ENCODE measurements at places on chromosomes 3 and 15. TPM values are rescaled to one million over a fixed set of nuclear protein-coding genes. Genes with fewer than 3 reads are reported as not detected.

The AGBL1 gene
- total RNA-seq = 8.7 TPM

DNA sequence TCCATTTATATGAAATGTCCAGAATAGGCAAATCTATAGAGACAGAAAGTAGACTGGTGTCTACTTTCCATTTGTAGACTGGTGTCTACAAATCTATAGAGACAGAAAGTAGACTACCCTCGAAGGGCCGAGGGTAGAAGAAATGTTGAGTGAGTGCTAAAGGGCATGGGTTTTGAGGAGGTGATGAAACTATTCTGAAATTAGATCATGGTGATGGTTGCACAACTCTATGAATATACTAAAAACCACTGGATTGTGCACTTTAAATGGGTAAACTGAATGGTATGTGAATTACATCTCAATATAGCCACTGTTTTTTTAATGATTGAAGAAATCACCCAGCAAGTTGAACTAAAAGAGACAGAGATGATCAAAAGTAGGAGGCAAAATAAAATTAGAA is 27.9 kb downstream of the TP53BP1 start:
- no peak for DNase-seq

The ZNF662 gene
- 22.7 TPM for total RNA-seq

GRCh38 chr3:194277104-194277785 is 73.9 kb downstream of the CPN2 start:
- DNase-seq = peak; percentile 82

DNA sequence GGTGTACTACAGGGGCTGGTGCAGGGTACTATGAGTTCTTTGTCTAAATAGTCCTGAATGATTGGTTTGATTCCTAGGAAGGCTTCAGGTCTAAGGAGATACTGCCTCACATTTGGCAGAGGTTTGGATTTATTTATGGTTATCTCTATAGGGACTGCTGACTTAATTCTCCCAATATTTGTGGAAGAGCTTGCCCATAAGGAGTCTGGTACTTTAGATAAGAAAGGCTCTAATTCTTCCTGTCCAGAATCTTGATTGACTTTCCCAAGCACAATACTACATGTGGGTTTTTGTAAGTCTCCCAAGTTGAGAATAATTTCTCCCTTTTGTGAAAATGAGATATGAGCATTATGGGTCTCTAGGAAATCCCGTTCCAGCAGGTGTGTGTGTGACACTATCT is 36.7 kb upstream of the AP4E1 start:
- DNase-seq = no peak

GRCh38 chr3:141828487-141828886 is 48.0 kb upstream of the ATP1B3 start:
- DNase-seq = no peak

- peak; percentile 98 for DNase-seq
These were observed 489.8 kb upstream of the PROK2 start for GRCh38 chr3:72274493-72275330.

The MESP1 gene
- 3.1 TPM for total RNA-seq

DNA sequence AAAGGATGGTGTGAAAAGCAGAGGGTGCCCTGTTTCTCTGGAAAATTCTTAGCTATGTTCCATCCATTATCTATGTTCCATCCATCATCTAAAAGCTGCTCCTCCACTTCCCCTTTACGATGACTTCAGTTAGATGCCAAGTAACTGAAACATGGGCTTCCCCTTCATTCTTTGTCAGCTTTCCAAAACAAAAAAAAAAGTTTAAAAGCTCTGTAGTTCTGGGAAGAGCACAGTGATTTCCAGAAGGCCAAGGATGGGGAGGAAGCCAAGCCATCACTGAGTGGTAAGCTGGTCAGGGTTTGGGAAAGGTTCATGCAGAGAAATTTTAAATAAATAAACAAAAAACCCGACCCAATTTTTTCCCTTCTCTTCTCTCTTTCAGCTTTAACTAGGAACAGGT is 111.5 kb downstream of the CFAP44 start:
- no peak for DNase-seq

The GHRL gene
- 28.2 TPM for total RNA-seq

DNA sequence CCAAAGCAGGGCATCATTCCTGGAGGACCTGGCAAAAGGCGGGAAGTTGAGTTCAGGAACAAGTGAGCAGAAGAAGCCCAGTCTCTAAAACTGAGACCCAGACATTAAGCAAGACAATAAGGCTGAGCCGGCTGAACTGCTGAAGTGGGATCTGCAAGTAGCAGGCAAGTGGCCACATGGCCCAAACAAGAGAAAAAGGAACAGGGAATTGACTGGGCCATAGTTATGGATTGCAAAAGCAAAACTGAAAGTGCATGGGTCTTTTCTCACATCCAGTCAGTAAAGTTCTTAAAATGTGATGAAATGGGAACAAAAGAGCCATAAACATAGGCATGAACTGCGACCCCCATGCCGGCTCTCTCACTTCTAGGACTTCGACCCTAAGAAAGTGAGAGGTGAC is 101.2 kb downstream of the SCN11A start:
- no peak for DNase-seq

The ROPN1 gene
- total RNA-seq = not detected

The ZNF35 gene
- total RNA-seq = 8.1 TPM

- DNase-seq = no peak
These were observed 81.2 kb downstream of the TLE3 start for GRCh38 chr15:70016511-70016994.

DNA sequence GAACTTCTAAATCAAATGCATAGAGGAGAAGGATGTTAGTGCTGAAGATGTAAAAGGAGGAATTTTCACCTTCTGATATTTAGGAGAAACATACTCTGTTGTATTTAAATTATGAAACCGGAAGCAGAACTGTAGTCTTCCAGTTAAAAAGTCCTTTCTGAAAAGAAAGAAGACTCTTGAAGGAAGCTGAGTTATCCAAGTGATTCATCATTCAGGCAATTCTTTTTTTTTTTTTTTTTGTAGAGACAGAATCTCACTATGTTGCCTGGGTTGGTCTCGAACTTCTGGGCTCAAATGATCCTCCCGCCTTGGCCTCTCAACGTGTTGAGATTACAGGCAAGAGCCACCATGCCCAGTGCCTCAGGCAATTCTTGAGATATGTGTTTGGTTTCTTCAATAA is 424.8 kb upstream of the TPM1 start:
- no peak for DNase-seq

GRCh38 chr3:62601238-62602070 is 228.1 kb upstream of the FEZF2 start:
- peak; percentile 51 for DNase-seq

- DNase-seq = peak; percentile 1
These were observed 1012.7 kb upstream of the CADM2 start for GRCh38 chr3:83946049-83946448.

- peak; percentile 78 for DNase-seq
These were observed 16.6 kb downstream of the TOP2B start for GRCh38 chr3:25648107-25648535.

DNA sequence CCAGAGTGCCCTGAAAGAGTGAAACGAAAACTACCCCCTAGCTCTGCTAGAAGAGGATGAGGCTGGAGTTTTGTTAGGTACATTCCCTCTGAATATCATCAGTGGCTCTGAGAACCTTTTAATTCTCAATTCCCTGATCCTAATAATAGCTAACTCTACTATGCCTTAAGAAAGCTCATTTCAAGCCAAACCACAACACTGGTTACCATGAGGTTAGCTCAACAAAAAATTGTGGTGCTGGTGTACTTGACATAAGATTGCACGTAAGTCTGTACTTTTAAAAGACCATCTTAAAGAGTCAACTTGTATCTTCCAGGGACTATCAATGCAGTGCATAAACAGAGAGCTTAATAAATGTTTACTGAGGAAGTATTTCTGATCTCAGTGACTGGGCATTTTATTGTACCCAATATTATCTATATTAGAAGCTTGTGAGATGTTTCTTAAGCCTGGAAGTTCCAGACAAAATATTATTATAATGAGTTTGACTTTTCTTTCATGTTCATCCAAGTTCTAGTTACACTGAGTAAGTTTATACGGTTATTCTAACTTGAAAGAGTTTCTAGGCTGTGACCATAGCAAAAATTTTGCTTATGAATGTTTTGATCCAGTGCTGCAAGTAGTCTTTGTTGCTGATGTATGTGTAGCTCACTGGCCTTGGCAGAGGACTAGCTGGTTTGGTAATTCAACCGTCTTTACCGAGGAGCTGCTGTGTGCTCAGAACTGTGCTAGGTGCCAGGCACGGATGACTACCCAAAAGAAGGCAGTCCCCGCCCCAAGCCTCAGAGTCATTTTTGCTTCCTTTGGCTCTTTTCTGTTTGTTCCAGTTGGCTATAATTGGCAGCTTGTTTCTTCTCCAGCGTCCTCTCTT is 334.4 kb upstream of the TRIM42 start:
- DNase-seq = no peak

DNA sequence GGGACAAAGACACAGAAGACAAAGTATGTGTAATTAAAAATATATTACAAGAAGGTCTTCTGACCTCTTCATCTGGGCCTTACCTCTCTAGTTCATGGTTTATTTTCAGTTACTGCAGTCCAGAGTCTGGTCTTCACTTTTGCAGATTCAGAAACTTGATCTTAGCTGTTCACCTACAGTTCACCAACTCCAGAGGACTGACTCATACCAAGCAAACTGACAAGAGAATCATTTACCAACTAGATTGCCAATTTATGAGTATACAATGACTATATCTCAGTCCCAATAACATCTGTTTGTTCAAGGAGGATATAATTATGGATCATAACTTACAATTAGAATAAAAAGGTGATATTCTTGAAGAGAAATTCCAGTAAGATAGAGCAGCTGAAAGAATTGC is 9.0 kb downstream of the P2RY1 start:
- DNase-seq = no peak

The CADPS gene
- 3.6 TPM for total RNA-seq

The C15orf40 gene
- 23.0 TPM for total RNA-seq

DNA sequence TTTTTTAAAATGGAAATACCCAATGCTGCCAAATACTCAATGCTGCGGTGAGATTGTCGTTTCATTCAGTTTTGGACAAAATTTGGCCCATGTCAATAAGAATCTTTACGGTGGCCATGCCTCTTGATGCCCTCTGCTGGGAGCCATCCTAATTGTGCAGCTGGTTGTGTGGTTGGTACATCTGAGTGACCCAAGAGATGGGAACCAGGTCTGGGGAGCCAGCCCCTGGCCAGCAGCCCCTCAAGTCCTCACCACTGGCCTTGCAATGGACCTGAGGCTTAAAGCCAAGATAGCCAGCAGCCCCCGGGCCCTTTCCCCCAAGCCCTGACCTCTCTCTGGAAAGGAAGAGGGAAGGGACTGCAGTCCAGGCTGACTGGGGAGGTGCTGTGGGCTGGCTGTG is 36.4 kb upstream of the ESYT3 start:
- DNase-seq = no peak

The LXN gene
- total RNA-seq = 103 TPM

- no peak for DNase-seq
These were observed 24.8 kb downstream of the MYO1E start for GRCh38 chr15:59347915-59348314.

The RLBP1 gene
- total RNA-seq = not detected

GRCh38 chr15:22922003-22922402 is 58.2 kb downstream of the CYFIP1 start:
- DNase-seq = no peak

The NRG4 gene
- 4.8 TPM for total RNA-seq

The PDZRN3 gene
- total RNA-seq = 36.4 TPM

The PLCH1 gene
- total RNA-seq = 22.8 TPM

The UQCRC1 gene
- total RNA-seq = 188 TPM

DNA sequence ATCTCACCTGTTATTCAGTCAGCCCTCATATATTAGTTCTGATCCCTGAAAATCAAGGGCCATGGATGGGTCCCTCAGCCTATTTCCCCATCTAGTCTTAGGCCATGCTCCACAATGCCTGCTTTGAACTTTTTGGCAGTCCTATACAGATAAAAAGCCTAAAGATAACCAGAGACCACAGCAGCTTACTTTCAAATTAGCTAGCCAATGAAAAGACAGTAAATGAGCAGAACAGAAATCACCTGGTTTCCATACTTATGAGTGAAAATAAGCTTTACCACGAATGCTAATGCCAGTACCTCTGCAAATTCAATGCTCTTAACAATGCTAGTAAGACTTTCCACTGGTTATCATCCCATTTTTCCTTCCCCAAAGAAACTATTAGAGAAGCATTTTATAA is 141.6 kb upstream of the SPRED1 start:
- DNase-seq = no peak

The ST3GAL6 gene
- total RNA-seq = 21.7 TPM

DNA sequence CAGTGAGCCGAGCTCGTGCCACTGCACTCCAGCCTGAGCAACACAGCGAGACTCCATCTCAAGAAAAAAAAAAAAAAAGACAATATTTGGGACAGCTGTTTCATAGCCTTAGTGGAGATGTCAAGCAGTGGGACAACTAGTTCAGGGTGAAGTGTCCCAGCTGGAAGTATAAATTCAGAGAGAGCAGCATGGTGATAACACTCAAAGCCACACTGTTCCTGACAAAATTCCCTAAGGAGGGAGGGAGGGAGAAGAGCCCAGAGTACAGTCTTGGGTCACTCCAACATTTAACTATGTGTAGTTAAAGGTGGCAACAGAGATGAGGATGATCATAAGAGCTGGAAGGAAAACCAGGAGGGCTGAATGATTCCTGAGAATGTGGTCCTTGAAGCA is 21.1 kb upstream of the IP6K2 start:
- DNase-seq = peak; percentile 97

DNA sequence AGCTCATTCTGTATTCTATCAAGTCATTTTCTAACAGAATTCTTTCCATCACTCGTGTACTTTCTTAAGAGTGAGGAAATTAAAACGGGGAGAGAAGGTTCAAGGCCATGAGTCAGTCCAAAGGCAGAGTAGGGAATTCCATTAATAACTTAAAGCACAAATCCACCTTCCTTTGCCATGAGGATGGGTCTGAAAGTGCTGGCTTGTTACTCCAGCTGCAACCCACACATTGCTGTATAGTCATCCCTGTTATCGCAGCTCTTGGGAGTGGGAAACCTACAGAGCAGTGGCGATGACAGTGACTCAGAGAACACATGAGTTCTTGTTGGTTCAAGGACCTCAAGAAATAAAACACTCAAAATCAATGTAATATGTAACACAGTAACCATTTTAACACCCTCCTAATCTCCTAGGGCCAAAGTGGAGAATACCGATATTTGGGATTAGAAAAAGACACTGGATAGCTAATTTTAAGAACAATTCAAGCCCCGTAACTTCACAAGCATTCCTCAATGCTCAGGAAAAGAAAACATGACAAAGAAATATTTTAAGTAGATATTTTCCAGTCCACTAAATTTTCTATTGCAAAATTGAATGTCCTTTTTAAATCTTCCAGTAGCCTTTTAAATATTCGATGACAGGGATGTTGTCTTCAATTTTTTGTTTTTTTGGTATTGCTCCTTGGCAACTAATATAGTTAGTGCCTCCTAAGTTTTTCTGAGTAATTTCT is 179.9 kb upstream of the THBS1 start:
- DNase-seq = no peak

DNA sequence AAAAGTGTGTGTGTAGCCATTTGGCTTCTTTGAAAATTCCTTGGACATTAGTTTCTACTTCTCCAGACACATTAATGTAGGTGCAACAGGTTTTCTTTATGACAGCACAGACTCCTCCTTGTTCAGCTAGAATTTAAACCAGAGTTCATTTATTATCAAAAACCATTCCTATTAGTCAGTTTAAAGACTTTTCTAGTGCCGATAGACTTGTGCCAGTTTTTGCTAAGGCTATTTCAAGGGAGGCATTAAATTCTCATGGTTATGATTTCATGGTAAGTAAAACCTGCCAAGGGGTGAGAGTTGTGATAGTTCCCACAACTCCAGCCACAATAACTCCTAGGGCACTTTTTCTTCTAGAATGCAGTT is 20.6 kb upstream of the SENP7 start:
- no peak for DNase-seq

The GPR87 gene
- total RNA-seq = 1.5 TPM

The CELF6 gene
- total RNA-seq = 3.4 TPM

- DNase-seq = no peak
These were observed 212.5 kb upstream of the FEZF2 start for GRCh38 chr3:62585861-62586260.

The PLAAT1 gene
- total RNA-seq = 0.86 TPM

The NPAP1 gene
- total RNA-seq = 0.34 TPM

The SAMMSON gene
- total RNA-seq = not detected

Measured in lung (tissue), 17 donors.